CD8-positive, alpha-beta memory T cell (primary cell): ENCODE measurements at places on chromosomes 2 and 18.

- DNase-seq = no peak
Measured at GRCh38 chr2:26324903-26325302, 21.0 kb upstream of the SELENOI start.

DNA sequence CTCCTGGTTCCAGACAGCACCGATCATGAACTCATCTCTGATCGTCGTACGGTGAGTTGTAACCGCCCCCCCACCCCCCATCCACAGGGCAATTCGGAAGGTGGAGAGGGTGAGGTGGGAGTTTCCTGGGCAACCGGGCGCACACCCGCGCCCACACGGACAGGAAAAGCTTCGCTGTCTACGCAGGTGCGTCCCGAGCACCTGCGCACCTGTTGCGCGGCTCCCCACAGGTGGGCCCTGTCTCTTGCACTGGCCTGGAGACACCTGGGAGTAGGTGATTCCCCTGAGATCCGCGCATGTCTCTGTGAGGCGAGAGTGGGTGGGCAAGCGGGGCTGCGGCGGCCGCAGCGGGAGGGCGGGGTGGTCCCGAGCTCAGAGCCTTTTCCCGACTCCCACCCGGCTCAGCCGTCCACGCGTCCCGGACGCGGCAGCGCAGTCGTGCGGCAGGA lies 459 bp upstream of the ATP6V1C2 start:
- no peak for DNase-seq

GRCh38 chr18:77114415-77115191 lies 18.0 kb downstream of the MBP start:
- DNase-seq = no peak

DNA sequence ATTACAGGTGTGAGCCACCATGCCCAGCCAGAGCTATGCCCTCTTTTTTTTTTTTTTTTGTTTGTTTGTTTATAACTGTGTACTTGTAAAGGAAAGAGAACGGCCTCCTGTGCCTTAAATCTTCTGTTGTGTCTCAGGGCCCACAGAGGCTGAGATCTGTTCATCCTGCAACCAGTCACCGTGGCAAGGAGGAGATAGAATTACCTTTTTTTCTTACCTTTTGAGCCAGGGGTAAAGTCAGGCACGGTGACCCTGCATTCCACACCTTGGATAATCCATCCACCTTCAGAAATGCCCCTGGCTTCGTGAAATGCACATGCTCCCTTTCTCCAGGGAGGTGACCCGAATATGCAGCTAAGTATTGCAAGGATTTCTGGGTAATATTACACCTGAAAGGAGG lies 12.8 kb downstream of the NEDD4L start:
- no peak for DNase-seq

DNA sequence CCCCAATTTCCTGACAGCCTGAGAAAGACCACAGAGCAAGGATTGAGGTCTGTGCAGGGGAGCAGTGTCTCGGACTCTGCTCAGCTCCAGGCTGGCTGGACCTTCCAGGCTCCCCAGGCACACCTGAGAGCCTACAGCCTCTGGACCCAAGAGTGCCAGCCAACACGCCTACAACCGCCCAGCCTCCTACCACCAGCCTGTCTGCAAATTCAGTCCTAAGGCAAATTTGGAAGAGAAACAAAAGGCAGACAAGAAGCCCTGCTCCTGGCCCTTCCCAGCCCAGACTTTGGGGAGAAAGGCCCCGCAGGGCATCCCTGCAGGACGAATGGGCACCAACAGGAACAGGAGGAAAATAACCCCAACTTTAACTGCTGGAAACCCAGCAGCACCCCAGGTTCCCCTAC lies 1.9 kb downstream of the HS6ST1 start:
- DNase-seq = no peak

GRCh38 chr2:55885127-55885943 lies 38.2 kb downstream of the EFEMP1 start:
- no peak for DNase-seq

DNA sequence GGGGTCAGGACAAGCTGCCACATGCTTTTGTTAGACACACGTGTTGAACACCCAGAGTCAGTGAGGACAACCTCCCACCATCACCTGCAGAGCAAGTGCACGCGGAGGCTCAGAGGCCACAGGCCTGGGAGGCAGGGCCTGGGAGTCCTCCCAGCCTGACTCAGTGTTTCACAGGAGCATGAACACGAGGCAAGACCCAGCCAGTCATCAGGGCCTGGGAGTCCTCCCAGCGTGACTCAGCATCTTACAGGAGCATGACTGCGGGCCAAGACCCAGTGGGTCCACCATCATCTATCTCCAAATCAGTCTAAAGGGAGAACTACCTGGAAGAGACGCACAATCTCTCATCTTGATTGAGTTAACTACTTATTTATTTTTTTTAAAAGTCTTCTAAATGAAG lies 112.6 kb upstream of the PXDN start:
- DNase-seq = no peak

DNA sequence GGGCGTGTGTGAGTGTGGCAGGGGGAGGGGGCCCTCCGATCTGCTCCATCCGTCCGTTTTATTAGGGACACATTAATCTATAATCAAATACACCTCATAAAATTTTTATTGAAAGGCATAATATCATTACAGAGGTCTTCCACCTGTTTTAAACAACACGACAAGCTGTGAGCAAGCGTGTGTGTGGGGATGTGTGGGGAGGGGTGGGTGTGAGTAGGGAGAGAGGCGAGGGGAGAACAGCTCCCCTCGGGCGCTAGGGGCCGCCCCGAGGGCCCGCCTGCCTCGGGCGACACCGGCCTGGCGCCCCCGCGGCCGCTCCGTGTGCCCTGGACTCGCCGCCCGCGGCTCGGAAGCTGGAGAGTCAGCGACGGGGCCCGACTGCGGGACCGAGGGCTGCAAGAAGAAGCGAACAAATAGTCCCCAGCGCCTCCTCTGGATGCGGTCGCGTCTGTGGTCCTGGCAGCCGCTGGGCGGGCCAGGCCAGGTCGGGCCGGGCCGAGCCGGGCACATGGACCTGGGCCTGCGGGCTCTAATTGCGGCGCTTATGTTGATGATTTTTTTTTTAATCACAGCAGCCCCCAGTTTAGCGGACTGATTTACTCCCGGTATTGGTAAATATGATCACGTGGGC lies 352 bp upstream of the HOXD9 start:
- no peak for DNase-seq

DNA sequence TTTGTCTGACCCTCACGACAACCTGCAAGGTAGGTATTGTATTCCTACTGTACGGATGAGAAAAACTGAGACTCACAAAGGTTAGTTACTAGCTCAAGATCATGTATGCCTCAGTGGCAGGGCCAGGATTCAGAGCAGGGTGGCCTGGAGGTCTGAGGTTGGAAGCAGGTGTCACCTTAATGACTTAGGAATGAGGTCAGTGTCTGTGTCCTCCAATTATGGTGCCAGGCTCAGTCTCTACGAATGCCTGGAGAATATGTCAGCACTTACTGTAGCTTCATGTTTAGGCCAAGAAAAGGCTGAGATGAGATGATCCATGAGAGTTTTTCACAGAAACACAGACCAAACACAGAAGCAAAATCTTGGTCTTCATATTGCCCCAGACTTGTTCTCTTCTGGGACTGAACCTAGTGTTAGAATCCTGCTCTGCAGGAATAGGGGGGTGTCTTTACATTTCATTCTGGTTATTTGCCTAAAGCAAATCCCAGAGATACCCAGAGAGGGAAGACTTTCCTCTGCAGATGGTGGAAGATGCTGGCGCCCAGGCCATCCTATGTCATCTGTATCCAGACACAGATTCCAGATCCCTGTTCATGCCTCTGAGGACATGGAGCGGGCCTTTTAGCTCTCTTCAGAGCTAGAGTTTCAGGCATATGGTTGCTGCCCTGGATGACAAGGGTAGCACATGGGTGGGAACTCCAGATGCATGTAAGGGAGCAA lies 16.3 kb upstream of the RAB10 start:
- DNase-seq = no peak

- DNase-seq = no peak
Measured at GRCh38 chr2:88659538-88659915, 31.9 kb upstream of the RPIA start.

DNA sequence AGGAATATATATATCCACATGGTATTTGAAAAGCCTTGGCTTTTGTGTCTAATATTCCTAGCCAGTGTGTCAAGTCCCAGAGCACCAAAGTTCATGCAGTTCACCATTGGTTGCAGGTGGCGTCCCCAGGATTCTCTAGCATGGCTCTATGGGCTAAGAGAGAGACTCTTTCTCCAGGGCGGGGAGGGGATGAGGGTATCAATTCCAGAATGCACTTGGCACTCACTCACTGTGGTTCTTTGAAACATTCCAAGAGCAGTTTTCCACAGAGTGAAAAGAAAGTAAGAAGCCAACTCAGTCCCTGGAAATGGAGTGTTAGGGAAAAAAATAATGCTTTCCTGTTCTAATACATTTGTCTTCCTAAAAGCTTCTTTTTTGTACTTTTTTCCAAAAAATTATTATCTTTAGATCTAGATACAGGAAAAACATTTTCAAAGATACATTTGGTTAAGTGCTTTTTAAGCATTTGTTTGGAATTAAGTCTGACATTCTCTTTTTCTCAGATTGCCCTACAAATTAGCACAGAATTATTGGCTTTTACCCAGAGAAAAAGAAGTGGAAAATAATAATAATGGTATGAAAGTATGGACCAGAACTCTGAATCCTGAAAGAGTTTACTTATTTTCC lies 239.9 kb downstream of the PAX3 start:
- DNase-seq = no peak

DNA sequence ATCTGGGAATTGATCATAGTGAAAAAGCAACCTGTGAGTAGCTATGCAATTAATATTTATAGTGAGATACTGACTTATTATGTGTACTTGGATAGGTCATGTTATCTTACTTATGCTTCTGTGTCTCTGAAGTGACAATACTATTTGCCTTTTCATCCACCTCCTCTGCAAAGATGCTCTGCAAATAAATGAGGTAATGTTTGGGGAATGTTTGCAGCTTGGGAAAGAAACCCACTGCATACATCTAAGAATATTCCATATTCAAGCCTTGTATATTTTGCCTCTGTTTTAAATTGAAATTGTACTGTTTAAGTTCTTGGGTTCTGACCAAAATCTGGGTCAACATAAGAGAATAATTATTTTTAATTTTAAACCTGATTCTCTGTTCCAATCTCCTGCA lies 217.4 kb upstream of the DTNA start:
- DNase-seq = no peak

DNA sequence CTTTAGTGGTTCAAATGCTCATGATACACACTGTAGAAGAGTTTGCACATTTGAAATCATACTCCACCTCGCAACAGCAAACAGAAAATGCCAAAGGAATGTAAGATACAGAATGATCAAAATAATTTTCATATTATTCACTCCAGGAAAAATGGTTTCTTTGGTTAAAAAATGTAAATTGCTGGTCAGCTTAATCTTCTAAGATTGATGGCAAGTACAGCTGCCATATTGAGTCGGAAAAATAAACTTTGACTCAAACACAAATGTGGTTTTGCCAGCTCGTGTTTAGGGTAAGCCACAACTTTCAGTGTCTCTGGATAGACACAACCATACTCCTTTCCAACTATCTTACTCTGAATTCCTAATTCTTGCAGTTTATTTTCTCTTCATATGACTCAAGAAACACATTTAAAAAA lies 154.9 kb upstream of the SMIM21 start:
- DNase-seq = no peak

- no peak for DNase-seq
Measured at GRCh38 chr18:49784427-49785185, 28.7 kb downstream of the ACAA2 start.
